ENCODE measurements at places on chromosomes 5 and 9.

DNA sequence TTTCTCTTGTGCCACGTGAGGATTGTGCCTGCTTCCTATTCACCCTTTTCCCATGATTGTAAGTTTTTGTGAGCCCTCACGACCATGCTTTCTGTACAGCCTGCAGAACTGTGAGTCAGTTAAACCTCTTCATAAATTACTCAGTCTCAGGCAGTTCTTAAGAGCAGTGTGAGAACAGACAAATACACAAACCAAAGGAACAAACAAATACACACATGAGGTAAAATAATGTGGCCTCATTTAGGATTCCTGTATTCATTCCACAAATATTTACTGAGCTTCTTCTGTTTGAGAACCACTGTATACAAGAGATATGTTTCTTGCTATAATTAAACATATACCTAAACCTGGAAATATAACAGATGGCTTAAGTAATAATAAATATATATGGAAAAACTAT is 760.3 kb downstream of the CDH9 start:
- no peak for DNase-seq

DNA sequence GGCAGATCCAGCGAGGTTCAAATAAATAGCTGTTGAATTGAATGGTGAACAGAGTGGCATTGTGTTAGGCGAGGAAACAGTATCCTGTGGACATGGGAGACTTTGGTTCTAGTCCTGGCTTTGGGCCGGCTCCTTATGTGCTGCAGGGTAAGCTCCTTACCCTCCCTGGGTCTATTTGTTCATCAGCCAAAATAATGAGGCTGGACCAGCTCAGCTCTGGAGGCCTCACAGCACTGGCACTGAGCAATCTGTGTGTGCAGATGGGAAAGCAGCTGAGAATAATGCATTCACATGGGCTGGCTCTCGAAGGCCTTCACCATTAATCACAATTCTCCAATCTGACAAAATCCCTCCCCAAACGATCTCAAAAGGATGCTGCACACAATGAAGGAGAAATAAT is 81.9 kb downstream of the APBA1 start:
- DNase-seq = no peak

DNA sequence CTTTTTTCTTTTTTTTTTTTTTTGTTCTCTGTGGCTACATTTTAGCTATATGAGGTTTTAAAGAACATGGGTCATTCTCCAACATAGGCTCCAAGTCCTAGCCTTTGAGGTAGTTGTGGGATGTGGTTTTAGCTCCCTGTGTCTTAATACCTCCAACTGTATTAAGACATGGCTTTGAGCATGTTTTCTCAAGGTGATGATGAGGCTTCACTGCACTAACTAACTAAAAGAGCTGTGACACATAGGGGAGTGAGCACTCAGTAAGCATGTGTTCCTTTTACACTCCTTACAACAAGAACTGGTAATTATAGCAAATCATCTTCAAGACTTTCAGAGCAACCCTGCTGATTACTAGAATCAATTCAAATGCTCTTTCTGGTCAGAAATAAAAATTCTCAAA is 333.6 kb upstream of the CCNH start:
- DNase-seq = no peak

- peak; percentile 52 for DNase-seq
Observed at GRCh38 chr9:111036429-111036789, 1.9 kb downstream of the LPAR1 start.

GRCh38 chr5:120314191-120314590 is 149.9 kb upstream of the PRR16 start:
- no peak for DNase-seq

DNA sequence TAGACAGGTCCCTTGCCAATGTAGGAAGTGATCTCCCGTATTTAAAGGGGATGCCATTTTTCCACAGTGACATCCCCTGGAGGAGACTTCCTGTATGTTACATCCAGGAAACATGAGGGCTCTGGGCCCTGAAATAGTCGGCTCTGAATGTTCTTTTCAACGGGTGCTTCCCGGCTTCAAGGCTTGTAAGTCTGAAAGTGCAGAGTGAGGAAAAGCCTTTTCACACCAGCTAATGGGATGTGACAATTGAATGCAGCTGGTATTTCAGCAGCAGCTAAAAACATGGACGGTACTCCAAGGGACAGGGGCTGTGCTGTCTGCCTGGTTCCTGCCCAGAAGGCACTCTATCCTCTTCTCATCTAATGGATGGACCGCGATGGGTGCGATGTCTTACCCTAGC is 1.4 kb downstream of the IL9 start:
- DNase-seq = no peak

DNA sequence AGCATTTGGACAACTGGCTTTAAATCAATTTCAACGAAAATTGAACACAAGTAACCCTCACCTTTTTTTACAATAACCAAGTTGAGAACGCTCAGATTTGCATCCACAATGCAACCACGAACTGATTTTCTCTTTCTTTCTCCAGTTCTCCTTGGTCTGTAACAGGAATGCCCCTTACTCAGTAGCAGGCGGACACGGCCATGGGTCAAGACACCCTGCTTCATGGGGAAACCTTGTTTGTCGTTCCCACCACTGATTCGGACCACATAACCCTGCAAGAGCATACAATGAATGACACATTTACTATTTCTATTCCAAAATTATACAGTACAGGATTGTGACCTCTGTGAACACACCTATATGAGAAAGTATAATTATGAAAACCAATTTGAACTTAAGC is 1.4 kb downstream of the RPS6 start:
- no peak for DNase-seq

All from GM12865 (cell line).